ENCODE measurements at places on chromosomes 1 and 21.

GRCh38 chr1:186027621-186028020 is 293.4 kb downstream of the HMCN1 start:
- DNase-seq, result no peak

- DNase-seq, result no peak
Observed at GRCh38 chr21:44704636-44705001, 6.8 kb downstream of the TSPEAR start.

- no peak for DNase-seq
Observed at GRCh38 chr1:7097938-7098592, 312.8 kb downstream of the CAMTA1 start.

- DNase-seq, result peak; percentile 76
Observed at GRCh38 chr1:110412576-110412975, 5.1 kb upstream of the LAMTOR5 start.

GRCh38 chr1:160565564-160565963 is 13.7 kb downstream of the CD84 start:
- DNase-seq, result no peak

DNA sequence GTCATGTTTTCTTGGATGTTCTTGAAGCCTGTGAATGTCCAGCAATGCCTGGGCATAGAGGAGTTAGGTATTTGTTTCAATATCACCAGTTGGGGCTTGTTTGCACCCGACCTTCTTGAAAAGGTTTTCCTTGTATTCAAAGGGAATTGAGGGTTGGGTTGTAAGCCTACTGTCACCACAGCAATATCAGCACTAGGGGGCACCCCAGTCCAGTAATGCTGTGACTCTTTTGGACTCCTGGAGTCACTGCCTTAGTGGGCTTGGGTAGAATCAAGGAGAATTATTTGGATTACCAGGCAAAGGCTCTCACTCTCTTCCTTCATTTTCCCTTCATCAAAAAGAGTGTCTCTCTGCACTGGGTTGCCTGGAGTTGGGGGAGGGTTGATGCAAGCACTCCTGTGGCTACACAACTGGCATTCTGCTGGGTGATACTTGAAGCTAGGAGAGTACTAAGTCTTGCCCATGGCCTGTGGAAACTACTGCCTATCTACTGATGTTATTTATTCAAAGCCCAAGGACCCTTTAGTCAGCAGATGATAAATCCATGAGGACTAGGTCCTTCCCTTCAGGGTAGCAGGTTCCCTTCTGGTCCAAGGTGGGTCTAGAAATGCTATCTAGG is 34.5 kb downstream of the OR10R2 start:
- DNase-seq, result peak; percentile 50

DNA sequence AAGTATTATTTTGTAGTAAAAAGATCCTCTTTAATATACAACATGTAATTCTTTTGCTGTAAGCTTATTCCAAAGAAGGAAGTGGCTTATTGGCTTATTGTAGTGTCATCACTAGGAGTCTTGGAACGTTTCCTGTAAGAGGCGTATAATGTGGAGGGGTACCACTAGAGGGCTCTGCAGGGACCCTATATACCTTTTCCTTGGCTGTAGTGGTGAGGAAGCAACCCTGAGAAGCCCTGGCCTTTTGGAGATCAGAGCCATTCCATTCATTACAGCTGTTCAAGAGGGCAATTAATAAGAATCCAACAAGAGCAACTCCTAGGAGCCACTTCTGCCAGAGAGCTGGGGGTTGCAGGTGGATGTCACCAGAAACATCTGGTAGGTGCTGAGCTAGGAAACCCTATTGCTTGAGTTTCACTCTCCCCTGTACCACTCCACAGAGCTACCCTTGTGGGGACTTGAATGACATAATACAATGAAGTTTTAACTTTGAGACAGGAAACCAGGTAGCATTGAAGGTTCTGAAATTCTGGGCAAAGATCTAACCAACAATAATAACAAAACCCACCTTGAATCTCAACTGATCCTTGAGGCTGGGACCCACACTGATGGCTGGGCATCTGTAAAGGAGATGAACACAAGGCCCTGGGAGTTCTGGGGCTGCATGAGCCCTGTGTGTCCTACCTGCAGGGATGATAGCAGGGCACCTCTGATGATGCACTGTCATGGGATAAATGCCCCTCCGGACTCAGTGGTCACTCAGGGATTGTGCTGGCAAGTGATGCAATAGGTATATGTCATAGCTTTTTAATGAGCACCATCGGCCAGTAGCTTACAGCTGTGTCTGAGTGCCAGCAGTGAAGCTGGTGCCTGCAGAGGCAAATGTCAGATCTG is 160.2 kb upstream of the COA6 start:
- peak; percentile 74 for DNase-seq

DNA sequence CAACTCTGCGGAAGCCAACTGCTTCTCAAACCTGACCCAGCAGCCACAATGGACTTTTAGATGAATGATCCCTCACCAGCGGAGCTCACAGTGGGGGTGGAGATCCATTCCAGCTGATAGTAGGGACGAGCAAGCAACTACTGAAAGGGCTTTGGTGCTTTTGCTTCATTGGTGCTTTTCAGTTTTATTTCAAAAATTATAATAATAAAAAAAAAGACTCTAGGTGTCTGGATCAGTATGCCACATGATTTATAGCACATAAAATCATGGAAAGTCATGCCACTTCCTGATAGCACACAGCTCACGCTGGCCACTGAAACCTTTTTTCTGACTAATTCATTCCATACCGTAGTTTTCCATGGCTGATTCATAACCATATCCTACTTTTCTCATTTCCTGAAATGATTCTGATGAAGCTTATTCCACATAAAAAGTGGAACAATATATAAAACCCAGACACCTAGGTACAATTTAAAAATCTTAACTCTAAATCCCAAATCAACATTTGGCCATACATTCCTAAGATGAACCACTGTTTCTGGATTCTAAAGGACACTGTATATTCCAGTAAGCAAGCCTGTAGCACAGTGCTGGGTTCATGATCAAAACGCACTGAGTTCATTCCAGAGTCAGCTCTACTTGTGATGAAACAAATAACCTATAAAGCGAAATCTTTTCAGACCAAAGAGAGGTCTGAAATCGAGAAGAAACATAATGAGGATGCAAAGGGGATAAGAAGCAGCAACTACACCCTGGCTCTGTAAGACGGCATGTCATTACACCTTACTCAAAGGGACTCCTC is 41.3 kb upstream of the KCNE1 start:
- DNase-seq, result no peak

DNA sequence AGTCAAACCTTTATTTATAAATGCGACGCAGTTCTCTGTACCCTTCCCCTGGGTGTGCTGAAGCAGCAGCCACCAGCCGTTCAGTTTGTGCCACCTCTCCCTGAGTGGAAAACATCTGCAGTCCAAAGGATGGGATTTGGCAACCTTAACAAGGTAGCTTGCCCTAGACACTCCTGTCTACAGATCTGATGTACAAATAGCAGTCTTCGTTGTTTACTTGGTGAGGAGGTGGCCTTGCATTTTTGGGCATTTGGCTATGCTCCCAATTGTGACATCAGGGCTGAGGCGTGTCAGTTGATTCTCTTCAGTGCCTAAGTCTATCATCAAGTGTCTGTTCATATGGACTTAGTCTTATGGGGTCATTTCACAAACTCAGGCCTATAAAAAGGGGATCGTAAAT is 59.8 kb downstream of the KDM1A start:
- no peak for DNase-seq

DNA sequence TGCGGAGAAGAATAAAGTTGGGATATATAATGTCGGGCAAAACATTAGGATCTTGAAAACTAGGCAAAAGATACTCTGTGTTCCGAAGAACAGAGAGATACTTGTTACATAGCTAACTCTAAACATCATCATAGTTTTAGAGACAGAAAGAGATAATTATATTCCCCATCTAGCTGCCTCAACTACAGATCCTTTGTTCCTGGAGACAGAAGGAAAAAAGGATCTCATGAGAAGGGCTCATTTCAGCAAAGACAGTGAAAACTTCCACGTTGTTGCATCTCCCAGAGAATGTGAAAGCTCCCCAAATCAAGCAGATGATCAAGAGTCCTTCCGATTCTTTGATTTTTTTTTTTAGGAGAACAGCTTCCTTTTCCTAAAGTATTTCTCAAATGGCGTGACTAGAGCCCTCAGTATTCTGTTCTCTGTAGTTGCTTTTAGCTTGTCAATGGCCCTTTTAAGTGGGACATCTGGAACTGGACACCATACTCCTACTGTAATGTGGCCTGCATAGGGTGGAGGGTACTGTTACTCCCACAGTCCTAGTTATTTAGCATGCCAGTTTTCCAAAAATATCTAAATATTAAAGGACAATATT is 1048.2 kb downstream of the TTLL7 start:
- DNase-seq, result no peak

GRCh38 chr1:4771721-4772120 is 117.3 kb downstream of the AJAP1 start:
- DNase-seq, result no peak

Measured in GM12865 (cell line).